ENCODE measurements at places on chromosomes 3 and 15. TPM values are rescaled to one million over a fixed set of nuclear protein-coding genes. Genes with fewer than 3 reads are reported as not detected.

GPR149 gene
- polyA plus RNA-seq, result not detected

SERINC4 gene
- 0.24 TPM for polyA plus RNA-seq

DNA sequence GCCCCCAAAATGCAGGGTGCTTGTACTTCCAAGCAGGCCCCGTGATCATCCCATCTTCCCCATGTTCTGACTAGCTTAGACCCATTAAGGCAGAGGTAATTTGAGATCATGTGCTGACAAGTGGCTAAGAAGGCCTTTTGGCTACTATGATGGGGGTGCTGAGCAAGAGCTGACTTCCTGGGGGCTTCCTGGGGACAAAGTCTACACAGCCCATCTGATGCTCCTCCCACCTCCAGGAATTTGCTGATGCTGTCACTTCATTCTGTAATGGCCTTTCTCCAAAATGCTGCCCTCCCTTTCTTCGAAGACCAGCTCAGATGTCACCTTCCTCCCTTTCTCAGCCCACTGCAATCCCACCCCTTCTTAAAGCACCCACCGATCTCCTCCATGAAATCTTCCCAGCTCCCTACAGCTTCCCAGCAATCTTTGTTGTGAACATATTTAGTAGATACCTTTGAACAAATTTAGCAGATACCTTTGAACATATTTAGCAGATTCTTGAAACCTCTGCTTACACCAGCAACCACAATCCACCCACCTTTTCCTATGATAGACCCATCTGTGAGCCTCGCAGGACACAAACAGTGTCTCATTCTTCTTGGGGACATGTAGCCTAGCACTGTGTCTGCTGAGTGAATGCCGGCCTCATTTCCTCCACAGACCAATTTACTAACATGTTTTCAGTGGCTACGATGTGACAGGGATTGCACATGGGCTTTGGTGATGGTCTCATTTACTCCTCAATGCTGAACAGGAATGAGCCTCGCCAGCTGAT, 223.3 kb downstream of the EPHB1 start:
- DNase-seq, result no peak

DNA sequence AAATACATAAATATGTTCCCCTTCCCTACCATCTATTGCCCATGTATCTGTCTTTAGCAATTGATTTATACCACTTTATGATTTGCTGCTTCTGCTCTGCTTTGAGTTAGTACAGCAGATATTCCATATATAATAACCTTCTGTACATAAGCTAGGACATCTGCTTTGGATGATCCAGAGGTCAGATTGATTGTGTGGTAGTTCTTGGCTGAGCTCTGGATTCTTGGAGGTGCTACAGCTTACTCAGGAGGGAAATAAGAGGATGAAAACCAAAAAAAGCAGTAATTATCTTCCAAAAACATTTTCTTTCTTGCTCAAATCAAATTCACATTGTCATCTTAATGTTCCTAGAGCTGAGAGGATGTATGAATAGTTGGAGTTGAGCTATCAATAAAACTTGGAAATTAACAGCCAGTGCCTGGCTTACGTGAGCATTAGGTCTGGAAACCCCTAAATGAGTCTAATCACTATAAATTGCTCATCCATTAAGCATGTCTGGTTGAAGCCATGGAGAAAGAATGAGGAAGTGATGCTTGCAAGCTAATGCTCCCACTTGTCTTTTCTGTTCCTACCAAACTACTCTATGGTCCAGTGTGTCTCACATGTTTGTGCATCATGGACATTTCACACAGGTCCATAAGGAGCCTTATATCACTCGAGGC, 36.3 kb upstream of the TMEM42 start:
- no peak for DNase-seq

GRCh38 chr3:109257269-109257668, 59.0 kb downstream of the DPPA2 start:
- peak; percentile 21 for DNase-seq

DNA sequence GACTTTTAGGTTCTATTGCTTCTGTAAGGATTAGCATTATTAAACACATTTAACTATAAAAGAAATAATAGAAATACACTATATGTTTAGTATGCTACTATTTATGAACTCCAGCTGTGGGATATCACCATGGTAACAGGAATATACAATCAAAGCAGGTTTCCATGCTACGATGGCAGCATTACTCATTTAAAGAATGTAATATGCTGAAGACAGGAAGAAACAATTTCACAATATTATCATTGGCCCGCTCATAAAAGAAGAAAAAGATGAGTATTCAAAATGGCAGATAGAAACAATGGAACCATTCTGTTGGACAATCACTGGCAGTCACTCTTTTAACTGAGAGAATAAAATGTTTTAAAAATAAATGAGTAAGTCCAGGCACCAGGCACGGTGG, 153.4 kb downstream of the CBLB start:
- no peak for DNase-seq

- DNase-seq, result no peak
These were observed 36.5 kb downstream of the SLC6A20 start for GRCh38 chr3:45759851-45760250.

DNA sequence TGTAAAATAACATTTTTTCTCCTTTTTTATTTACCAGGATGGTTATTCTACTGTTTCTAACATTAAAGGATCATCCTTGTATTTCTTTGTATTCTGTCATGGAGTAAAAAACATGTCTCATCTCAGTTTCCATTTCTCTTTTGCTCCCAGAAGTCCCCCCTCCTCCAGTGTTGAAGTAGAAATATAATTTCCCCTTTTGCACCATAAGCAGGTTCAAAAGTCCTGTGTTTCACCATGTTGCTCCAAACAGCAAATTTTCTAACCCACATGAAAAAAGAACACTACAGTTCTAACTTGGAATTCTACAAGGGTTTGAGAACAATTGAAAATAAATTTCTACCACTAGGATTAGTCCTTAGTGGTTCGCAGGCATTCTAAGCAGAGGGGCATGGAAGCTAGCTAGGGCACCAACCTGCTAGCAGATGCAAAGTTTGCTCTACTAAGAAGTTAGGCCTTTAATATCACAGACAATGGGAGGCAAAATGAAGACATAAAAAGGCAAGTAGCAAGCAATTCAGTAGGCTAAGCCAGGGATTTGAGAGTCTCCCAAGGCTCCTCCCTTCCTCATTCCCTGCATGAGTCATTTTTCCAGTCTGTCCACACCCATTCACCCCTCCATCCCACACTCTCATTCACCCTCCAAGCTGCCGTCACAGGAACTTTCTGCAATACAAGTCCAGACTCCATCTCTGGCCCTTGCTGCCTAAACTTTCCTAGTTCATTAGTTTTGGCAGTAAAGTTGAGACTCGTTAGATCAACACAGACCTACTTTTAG, 2.3 kb upstream of the MBNL1 start:
- peak; percentile 84 for DNase-seq

DNA sequence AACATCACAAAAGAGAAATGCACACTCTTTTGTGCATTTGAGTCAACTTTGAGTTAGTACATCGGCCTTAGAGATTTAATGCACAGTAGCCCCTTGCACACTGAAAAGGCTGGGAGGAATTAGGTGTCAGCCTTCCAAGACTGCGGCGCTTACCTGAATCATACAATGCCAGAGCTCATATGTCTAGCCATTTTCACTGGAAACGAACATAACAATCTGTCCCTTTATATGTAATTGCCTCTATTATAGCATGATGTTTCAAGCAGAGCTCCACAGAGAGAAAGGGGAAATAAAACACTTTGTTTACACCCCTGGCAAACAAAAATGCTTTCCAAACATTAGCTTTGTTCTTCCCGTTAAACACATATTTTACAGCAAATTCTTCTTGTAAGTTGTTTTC, 315.7 kb upstream of the SLCO3A1 start:
- DNase-seq, result no peak

DNA sequence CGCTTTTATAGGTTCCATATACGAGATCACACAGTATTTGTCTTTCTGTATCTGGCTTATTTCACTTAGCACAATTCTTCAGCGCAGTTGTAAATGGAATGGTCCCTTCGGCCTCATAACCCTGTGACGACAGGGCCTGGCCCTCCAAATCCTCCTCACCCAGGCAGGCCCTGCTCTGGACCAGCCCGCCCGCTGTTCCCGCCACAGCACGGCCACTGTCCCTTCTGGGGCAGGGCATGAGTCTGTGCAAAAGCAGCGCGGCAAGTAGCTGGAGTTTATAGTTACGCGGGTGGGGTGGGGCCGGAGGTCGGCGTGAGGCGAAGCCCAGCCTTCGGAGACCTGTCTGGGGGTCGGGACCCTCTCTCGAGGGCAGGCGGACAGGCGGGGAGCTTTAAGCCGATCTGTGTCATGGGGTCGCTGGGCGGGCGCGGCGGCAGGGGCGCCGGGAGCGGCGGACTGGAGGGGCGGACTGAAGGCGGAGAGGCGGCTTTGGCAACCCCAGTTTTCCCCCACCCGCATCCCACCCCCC, 543 bp downstream of the ARPIN start:
- DNase-seq, result peak; percentile 64

DNA sequence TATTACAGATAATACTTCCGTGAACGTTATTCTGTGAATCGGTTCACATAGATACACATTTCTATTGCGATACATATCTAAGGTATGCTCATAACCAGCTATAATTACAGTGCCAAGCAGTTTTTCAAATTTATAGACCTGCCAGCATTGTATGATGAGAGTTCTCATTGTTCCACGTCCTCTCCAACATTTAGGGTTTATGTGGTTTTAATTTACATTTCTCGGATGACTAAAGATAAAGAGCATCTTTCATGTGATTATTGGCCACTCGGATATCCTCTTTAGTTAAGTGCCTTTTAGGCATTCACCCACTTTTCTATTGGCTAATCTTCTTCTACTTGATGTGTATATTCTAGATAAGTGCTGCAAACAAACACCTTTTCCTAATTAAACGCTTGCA, 134.7 kb upstream of the CCDC54 start:
- DNase-seq, result no peak

Data from small intestine (tissue), 16 donors.